ENCODE measurements at places on chromosomes 12 and 14.

DNA sequence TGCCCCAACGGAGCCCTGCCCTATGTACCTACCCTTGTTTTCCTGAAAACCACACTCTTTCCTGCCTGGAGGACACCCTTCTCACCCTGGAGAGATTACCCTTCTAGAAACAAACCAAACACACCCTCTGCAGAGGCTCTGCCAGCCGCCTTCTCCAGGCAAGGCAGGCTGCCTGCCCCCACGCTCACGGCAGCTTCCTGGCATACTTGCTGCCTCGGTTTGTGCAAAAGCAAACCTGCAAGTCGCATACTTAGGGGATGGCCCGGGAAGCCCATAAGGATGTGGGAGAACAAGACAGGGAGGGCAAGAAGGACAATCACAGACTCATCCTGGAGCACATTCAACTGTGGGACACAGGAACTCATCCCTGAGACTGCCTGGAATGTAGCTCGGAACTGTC is 154.0 kb upstream of the DIO3 start:
- DNase-seq: peak; percentile 19

DNA sequence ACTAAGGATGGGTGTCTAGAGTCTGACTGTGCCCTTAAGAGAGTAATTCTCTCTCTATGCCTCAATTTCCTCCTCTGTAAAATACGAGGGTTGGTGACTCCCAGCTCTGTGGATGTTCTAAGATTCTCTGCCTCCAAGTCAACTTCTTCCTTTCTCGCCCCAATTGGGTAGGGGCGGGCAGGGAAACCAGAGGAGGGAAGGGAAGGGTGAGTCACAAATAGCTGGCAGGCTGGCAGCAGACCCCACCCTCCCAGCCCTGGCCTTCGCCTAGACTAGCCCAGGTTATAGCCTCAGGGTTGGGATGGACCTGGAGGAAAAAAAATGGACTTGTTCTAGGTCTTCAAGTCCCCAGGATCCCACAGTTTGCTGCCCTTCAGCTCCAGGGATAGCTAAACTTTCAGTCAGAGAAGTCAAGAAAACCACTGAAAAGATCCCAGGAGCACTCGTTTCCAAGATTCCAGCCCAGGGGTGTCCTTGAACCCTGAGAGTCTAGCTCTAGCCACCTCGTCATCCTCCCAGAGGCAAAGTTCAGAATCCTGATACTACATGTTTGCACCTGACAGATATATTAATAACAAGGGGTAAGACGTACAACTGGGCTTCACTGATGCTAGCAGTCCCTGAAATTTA is 2.3 kb downstream of the DGKA start:
- DNase-seq: no peak

DNA sequence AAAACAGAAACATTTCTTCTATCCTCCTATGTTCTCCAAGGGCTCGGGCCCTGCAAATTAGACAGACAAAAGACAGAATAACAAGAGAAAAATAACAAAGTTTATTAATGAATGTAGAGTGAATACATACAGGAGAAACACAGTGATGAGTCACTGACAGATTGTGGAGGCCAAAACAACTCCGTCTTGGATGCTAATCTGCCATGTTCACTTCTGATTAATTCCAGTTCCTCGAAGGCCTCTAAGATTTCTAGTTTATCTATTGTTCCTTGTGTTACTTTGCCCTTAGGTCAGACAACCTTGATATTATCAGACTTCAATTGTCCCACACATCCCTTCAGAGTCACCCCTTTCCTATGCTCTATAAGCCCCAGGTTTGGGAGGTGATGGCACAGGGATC is 26.8 kb upstream of the NEDD1 start:
- no peak for DNase-seq

DNA sequence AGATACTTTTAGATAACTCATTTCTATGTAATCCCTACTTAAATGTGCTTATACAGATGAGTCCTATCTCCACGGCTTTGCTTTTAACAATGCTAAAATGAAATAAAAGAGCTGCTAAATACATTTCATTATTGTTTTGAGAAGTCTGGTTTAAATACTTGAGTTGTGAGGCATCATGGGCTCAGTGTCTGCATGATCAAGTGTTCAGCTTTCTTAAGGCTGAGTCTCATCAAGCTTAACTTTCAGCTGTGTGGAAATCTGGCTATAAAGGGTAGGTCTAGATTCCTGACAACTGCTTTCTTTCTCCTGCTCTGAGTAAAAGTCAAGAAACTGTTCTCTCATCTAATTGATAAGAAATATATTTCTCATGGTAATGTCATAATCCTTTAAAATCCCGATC is 235.4 kb downstream of the FSCB start:
- DNase-seq: no peak

- DNase-seq: no peak
These were observed 255.6 kb downstream of the ATP23 start for GRCh38 chr12:58196971-58197370.

DNA sequence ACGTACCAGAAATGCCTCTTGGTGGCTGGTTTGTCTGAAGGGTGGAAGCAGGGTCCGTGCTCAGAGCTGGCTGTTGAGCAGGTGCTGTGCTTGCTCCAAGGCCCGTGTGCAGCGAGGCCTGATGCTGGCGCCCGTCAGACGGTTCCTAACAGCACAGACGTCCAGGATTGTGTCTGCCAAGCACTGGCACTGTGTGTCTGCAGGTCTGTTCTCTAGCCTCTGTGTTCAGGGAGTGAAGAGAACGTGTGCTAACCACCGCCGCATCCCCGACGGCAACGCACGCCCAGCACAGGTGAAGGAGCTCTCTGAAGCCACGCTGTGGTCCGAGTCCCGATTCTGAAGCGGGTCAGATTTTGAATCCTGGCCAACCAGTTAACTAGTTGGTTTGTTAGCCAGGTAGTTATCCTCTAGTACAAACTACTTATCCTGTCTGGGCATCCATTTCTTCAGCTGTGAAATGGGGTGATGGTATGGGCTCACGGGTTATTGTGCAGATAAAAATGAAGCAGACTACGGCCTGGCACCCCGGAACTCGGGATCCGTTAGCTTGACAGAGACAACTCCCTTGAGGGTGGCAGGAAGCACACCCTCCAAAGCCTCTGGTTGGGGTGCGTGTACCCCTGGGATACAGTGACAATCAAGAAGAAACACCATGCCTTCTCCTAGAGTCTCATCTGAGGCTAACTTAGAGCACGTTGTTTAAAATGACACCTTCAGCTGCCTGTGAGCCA is 18.6 kb upstream of the TDRD9 start:
- no peak for DNase-seq

DNA sequence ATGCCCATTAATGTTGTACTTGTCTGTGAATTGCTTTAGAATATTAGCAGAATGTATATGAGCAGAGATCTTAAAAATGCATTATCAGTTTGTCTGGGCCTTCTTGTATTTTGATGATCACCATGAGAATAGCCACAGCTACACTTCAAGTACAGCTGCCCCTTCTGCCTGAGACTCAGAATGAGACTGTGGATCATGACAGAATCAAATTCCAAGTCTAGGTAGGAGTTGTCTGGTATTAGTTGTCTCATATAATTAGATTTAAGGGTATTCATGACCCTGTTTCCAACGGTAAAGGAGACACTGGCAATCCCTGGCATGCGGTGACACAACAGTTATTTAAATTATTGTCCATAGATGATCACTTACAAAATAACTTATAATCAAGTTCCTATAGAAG is 18.3 kb upstream of the SMIM10L1 start:
- no peak for DNase-seq

DNA sequence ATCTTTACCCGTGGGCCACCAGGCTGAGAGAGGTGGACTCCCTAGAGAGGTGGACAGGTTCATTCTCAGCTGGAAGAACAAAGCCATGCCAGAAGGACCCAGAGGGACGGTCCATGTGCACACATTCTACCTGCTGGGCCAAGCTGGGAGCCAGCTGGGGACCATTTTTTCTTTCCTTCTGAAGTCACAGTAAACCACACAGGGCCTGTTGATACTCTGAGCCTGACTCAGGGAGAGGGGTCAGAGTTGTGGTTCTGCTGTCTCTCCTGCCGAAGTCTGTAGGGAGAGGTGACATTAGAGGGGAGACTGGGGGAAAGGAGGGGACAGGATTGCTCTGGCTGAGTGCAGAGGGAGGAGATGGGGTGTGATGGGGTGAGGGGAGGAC is 148.6 kb downstream of the TSPAN9 start:
- no peak for DNase-seq

- no peak for DNase-seq
These were observed 6.5 kb downstream of the SLC8B1 start for GRCh38 chr12:113328368-113328889.

DNA sequence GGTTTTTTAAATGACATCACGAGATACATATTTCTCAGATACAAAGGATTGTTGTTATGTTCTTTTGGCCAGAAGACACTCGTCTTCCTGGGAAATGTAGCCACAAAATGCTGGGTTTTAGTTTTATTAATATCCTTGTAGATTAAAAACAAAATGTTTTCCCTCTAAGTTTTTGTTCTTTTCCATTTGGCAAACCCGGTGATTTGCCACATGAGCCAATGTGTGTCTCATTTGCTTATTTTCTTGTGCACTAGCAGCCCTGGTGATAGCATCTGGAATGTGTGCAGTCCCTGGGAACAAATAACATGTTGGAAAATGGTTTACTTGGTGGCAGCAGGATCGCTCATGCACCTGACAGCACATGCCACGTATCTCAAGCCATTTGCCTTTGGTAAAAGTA is 61.0 kb downstream of the HMGA2 start:
- DNase-seq: no peak

- DNase-seq: no peak
These were observed 35.2 kb upstream of the DLK1 start for GRCh38 chr14:100691395-100692056.

DNA sequence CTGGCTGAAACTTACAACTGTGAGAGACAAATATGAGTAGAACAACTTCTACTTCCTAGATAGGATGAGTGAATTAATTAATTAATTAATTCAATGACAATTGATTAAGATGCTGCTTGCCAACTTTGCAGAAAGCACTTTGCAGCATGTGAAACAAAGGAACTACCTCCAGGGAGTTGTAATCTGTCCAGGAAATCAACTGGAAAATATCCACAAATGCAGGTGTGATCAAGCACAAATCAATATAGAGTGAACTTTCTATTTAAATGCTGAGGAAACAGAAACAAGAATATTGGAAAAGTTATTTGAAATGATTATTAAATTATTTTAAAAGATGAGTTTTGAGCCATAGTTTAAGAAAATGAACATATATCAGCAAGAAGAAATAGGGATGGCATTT is 163.9 kb upstream of the ARID2 start:
- no peak for DNase-seq

DNA sequence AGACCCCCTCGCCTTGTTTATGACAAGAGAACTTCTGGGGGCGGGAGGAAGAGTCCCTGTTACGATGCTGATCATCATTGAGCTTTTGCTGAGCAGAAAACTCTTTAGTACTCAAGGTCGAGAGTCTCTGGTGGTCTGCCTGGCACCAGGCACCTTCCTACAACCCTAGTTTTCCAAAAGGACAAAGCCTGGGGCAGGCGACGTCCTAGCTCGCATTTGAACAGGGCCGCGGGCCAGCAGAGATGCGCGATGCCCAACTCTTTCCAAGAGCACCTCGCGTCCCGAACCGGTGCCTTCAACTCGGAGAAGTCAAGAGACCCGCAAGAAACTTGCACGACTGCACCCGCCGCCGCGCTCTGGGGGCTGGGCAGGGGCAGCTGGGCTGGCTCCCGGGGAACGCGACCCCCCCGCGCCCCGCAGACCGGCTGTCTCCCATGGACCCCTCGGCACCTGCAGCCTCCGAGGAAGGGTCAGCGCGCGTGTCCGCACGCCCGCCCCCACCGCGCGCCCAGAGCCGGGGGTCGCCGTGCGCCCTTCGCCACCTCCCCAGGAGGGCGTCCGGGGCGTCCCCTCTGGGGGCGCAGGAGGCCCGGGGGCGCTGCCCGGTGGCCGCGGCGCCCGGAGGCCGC is 377 bp upstream of the BCL7A start:
- DNase-seq: no peak

Data from hippocampal formation (tissue), 2 donors.